ENCODE measurements at places on chromosomes 2 and 18.

- no peak for DNase-seq
These were observed 338.7 kb downstream of the CDH2 start for GRCh38 chr18:27838225-27838624.

DNA sequence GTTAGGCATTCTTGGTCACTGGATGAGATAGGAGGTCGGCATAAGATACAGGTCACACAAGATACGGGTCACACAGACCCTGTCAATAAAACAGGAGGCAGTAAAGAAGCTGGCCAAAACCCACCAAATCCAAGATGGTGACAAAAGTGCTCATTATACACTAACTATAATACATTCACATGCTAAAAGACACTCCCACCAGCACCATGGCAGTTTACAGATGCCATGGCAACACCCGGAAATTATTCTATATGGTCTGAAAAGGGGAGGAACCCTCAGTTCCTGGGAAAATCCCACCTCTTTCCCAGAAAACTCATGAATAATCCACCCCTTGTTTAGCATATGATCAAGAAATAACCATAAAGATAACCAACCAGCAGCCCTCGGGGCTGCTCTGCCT lies 56.0 kb upstream of the PTPRM start:
- DNase-seq: no peak

DNA sequence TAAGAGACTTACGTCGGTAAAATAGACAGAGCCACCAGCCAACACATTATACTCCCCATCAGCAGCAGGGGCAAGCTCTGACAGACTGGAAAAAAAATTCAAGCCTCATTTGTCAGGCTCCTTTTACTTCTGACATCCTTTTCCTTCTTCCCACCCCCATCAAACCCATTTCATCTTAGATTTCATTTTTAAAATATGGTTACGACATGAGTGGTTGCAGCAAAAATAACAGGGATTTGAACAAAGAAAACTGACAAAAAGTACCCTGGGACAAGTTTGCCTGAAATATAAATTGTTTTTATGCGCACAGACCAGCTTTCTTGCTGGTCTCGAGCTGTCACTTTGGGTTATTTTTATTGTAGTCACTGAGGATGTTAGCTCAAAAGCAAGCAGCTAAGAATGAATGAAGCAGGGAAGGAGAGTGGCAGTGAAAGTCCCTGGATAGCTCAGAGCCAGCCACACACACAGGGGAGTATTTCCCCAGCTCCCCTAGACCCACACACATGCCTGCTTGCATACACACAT lies 30.7 kb upstream of the LINC00305 start:
- no peak for DNase-seq

- DNase-seq: no peak
These were observed 132.1 kb upstream of the ARL4C start for GRCh38 chr2:234628953-234629352.

DNA sequence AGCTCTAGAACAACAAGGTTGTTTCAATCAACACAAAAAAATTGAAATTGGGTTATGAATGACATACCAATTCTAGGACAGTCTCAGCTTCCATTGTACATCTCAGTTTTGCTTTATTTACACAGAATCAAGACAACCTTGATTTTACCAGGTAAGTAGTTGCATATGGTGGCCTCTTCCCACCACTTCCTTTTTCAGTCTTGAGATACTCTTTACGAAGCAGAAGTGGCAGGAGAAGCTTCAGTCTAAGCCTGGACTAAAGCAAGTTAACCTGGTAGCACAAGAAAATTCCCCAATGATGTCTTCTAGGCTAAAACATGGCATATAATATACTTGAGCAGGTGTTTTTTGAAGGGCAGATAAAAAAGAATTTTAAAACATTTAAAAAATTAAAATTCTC lies 10.7 kb upstream of the FAM136A start:
- no peak for DNase-seq

GRCh38 chr2:189113963-189114362 lies 65.6 kb downstream of the COL5A2 start:
- no peak for DNase-seq

- DNase-seq: no peak
These were observed 693.3 kb upstream of the CDH7 start for GRCh38 chr18:65057439-65058083.

GRCh38 chr2:223260681-223261080 lies 208.7 kb downstream of the KCNE4 start:
- DNase-seq: peak; percentile 46

DNA sequence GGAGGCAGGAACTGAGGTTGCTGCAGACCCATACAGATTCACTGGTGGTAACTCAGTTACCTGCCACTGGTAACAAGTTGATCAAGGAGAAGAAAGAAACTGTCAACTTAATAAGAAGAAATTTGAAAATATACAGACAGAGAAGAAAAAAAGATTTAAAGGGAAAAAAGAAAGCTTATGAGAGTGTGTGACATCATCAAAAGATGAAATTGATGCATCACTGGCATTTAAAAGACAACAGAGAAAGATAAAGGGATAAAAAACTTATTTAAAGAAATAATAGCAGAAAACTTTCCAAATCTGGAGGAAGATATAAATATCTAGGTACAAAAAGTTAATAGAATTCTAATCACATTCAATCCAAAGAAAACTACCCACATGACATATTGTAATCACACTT lies 1003.2 kb downstream of the TDRD15 start:
- no peak for DNase-seq

- DNase-seq: no peak
These were observed 883.2 kb downstream of the SLC4A3 start for GRCh38 chr2:220510668-220511067.

Data from RWPE1 (cell line).